Brain pericyte (primary cell): ENCODE measurements at places on chromosomes 5 and 9.

DNA sequence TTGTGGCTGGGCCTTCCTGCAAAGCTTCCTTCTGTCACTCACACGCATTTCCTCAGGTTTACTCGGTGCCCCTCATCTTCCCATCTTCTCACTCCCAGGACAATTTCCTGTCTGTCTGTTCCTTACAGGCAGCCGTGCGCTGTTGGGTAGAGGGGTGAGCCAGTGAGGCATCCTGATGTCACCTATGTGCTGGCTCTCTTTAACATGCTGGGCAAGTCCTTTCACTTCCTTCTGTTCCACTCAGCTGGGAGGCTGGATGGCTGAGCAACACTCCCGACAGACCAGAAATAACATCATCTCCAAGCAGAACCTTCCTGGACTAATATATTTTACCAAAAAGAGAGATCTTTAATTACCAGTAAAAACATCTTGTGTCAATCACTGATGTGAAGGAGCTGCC lies 103.0 kb downstream of the HSD17B3 start:
- no peak for DNase-seq

- DNase-seq, result no peak
These were observed 90.6 kb downstream of the FANCC start for GRCh38 chr9:95226921-95227320.

DNA sequence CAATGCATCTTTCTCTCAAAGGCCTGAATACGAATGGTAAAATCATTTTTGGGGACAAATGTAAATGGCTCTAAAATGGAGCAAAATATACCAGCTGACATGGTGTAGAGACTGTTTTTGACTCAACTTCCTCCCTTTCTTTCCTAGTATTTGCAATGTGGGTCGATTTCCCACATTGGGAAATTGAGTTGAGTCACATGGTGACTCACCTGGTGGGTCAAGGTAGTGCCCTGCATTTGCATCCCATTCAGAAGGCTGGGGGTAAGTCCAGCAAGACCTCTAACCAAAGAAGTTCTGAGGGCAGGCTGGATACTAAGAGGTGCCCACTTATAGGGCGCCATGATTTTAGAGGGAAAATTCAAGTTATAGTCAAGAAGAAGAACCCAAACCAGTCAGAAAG lies 179.6 kb upstream of the MPDZ start:
- no peak for DNase-seq

- DNase-seq, result no peak
These were observed 7.0 kb downstream of the CCNJL start for GRCh38 chr5:160305319-160305718.

GRCh38 chr9:95419444-95419843 lies 97.3 kb downstream of the PTCH1 start:
- DNase-seq, result no peak

GRCh38 chr9:14813336-14814248 lies 91.1 kb upstream of the CER1 start:
- no peak for DNase-seq

- no peak for DNase-seq
These were observed 367.6 kb downstream of the ARL15 start for GRCh38 chr5:53942724-53943123.

DNA sequence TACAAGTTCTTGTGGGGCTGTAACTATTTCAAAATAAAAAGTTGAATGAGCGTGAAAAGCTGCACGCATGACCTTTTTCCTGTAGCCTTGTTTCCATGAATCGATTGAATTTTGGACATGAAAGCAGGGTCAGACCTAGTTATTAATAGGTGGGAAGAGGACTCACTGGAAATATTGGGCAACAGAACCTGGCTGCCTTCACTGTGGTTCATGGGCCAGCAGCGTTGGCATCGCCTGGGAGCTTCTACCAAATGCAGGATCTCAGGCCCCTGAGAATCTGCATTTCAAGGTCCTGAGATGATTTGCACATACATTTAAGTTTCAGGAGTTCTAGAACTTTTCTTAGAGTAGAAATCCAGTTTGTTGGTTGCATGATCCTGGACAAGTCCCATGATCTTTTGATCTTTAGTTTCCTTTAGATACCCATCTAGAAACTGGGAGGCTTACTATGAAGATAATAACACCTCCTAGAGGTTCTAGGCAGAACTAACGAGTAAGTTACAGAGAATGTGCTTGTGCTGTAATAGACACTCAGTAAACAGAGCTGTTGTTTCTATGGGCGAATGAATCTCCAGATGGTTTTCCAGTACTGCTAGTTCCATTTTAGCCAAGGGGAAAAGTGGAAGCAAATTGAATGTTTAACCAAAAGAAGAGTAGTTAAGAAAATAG lies 12.4 kb downstream of the ANKRD33B start:
- no peak for DNase-seq

- peak; percentile 71 for DNase-seq
These were observed 24.8 kb downstream of the TGFBI start for GRCh38 chr5:136053336-136054141.

DNA sequence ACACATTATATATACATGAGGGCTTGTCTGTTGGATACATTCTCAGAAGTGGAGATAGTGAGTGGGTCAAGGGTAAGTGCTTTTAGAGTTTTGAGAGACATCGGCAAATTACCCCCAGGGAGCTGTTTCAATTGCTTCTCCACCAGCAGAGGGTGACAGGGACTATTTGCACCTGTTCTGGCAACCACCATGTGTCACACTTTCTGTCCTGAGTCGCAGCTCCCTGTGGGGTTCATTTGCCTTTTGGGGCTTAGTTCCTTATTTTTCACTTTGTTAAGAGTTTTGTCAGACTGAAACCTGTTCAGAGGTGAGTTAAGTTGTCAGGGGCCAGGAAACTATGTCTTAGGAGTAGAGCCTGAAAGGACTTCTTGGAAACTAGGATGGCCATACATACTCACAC lies 20.1 kb upstream of the SLC36A1 start:
- no peak for DNase-seq

DNA sequence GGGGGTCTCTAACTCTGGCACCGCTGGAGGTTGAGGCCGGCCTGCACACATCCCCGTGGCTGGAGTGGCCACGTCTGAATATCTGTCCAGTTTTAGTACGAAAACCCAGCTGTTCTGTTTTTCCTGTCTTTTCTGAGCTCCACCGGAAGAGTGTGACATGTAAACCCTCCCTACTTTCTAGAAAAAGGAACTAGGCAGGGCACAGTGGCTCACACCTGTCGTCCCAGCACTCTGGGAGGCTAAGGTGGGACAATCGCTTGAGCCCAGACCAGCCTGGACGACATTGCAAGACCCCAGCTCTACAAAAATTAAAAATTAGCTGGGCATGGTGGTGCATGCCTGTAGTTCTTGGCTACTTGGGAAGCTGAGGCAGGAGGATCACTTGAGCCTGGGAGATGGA lies 8.2 kb upstream of the PHYKPL start:
- DNase-seq, result no peak

DNA sequence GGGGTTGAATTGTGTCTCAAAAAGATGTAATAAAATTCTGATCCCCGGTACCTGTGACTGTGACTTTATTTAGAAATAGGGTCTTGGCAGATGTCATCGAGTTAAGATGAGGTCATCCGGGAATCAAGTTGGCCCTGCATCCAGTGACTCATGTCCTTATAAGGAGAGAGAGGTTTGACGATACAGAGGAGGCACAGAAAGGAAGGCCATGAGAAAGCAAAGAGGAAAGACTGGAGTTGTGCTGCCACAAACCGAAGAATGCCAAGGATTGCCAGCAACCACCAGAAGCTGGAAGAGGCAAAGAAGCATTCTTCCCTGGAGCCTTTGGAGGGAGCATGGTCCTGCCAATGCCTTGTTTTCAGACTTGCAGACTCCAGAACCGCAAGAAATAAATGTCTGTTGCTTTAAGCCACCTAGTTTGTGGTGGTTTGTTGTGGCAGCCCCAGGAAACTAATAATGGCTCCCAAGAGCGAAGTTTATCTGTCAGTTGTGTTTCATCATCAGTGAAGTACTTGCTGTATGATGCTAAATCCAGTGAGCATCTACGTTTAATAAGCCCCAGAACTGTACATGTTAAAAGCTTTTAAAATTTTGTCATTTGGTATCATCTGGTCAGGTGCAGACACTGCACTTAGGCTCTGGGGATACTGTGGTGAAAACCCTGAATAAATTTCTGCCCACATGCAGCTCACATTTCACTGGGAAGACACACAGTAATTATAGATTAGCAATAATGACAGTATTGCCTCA lies 114.8 kb downstream of the TLE4 start:
- peak; percentile 38 for DNase-seq

DNA sequence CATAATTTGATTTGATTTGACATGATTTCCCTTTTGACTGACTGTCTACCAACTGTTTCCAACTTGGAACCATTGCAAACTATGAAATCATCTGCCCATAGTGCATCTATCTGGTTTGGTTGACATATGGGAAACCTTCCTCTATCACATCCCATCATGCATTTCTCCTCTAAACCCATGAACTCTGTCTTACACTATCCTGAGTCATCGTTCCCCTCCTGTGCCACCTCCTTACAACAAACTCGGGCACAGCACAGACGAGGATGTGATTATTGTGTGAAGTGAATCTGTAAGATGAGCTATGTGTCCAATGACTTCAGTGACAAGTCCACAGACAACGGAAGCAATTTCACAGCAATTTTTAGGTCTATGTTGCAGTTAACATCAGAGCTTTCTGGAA lies 126.1 kb downstream of the NPR3 start:
- no peak for DNase-seq

DNA sequence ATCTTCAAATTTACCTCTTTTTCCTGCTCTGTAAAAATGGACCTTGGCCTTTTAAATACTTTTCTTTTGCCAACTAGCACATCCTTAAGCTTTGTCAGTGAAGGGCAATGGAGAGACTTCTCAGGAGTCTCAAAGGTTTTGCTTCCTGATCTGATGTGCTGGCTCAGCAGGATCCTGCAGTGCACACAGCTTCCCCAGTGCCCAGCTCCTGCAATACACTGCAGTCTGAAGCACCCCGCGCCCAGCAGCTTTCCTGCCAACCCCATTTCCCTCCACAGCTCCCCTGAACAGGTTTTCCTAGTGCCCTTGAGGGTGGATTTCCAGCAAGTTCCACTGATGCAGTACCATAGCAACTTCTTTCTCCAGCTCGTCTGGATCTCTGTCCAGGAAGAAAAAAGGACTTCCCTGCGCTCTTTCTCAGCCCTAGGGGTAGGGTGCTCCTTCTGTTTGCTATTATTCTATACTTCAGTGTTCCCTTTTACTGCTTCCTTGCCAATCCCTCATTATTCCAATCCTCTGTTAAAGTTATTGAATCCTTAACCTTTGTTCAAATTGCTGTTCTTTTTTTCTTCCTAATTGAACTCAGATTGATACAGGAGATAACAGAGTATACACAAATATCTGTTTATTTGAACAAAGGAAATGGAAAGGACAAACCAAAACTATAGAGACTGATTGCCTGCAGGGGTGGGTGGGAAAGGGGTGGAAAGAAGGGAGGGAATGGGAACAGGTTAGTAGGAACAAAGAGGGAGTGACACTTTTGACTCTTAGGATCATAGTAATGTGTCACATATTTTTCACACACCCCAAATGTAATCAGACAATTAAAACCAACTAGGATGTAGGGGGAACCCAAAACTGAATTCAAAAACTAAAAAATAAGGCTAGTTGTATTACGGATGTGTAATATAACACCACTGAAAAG lies 8.5 kb downstream of the SNAPC3 start:
- DNase-seq, result no peak

GRCh38 chr5:174799121-174799520 lies 74.7 kb downstream of the MSX2 start:
- DNase-seq, result no peak

DNA sequence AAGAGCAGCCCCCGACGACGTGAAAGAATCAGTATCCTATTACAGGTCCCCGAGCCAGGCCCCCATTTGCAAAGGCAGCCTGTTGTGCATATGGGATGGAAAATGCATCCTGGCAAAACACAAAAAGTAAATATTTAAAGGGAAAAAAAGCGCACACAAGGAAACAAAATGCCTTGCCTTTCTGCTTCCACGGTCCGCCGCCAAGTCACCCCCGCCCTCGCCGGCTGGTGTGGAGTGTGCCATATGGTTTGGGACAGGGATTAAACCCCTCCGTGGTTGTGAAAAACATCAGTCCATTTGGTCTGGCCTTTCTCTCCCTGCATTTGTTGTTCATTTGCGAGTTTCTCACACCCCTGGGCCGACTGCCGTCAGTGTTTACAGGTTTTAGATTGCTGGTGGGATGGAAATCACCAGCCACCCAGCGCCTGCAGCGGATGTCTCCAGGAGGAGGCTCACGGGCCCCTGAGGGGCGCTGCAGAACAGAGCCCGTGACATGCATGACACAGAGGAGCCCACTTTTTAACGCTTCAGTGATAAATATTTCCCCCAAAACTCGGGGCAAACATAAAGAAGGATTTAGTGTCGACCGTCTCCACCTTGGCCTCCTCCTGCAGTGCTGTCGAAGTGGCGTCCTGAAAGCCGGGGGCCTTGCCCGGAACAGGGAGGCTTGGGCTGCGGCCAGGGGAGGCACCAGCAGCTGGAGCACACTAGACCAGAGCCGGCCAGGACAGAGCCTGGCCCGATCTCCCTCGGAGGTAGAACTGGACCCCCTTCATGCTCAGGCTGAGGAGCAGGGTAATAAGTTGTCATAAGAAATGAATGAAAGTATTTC lies 161.5 kb downstream of the HSD17B3 start:
- DNase-seq, result no peak

DNA sequence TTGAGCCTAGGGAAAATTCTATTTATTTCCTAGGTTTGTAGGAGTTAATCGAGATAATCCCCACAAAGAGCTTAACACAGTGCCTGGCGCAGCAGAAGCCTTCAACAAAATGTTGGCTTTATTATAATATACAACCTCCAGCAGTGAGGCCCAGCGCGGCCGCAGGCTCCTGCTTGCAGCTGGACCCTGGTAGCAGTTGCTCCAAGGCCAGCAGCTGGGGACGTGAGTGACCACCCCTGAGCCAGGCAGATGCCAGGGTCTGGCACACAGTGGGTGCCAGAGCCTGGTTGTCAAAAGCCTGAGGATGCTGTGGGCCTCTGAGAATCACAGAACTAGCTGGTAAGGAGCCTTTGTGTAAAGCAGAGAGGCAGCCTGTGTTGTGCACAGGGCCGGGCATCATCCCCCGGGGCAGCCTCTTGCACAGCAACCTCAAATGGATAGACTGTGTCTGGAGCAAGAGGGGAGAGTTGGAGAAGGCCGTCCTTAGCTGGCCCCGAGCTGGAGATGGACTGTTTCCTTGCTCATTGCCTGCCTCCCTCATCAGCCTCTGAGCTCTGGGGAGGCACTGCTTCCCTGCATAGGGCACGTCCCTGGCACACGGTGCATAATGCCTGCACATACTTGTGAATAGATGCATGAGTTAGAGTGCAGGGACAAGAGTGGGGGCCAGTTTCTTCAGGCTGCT lies 17.3 kb downstream of the CSF1R start:
- DNase-seq, result no peak

GRCh38 chr5:72163349-72163983 lies 56.2 kb downstream of the MAP1B start:
- DNase-seq, result no peak

DNA sequence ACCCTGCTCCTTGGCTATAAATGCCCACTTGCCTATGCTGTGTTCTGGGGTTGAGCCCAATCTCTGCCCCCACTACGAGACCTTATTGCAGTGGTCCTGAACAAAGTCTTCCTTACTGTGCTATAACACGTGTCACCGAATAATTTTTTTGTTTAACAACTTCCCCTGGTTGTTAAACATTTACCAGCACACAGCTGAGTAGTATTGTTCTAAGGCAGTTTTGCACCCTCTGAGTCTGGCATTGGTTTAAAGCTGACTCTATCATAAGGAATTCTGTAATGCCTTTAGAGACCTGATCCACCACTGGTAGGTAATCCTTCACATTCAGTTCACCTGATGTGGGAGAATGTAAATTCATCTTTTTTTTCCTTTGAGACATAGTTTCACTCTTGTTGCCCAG lies 25.6 kb upstream of the ANKRD31 start:
- no peak for DNase-seq
